ENCODE measurements at places on chromosomes 16 and 17. TPM values are rescaled to one million over a fixed set of nuclear protein-coding genes. Genes with fewer than 3 reads are reported as not detected.

The CIITA gene
- 7.1 TPM for total RNA-seq

The TLCD2 gene
- 1.9 TPM for total RNA-seq

The ACAP1 gene
- 15.0 TPM for total RNA-seq

The FAM83G gene
- total RNA-seq: 30.3 TPM

The ESRP2 gene
- 0.59 TPM for total RNA-seq

The RUNDC3A gene
- 2.1 TPM for total RNA-seq

The CMTM2 gene
- total RNA-seq: not detected

The PLA2G10 gene
- total RNA-seq: not detected

The ENPP7 gene
- total RNA-seq: not detected

The AOC2 gene
- total RNA-seq: 0.67 TPM

The MPV17L gene
- total RNA-seq: 9.7 TPM

The OTOA gene
- total RNA-seq: not detected

The KRTAP4-8 gene
- not detected for total RNA-seq

DNA sequence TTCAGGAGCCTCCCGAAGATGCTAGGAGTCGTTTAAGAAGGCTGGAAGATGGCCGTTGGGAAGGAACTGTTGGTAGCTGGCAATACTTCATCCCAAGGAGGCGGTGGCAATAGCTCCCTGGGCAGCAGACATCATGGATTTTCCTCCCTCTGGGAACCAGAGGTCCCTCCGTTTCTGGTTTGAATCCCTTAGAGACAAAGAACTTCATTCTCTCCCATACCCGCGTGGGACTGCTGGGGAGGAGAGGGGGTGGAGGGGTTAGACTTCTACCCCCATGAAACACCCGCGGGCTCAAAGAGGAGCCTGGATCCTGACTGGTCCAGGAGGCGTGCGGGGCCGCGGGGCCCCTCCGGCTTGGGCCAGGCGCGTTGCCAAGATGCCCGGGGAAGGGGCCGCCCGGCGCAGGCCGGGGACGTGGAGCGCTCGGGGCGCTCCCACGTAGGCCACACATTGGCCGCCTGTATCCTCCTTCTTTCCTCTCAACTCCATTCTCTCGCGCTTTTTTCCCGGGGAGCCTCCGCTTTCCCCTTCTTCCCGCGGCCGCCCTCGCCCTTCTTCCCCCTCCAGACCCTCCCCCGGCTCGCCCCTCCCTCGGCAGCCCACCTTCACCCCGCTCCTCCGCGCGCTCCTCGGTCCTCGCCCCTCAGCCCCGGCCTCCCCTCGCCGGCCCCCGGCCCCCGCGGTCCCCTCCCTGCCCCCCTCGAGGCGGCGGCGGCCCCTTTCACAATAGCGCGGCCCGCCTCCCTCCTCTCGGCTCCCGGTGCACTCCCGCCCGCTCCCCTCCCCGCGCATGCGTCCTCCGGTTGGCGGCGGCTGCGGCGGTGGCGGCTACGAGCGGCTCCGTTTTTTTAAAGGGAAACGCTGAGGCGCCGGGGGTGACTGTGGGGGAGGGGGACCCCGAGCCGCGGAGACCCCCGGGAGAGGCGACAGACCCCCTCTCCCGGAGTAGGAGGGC, at the start of gene MSL1:
Gene MSL1, plus strand, starts transcription at position 791 of the 955 bp plus-strand sequence. CDS start 642 bp downstream, outside the sequence.
- DNase-seq: peak; percentile 96

GRCh38 chr17:17880577-17881196, 43.9 kb upstream of the SREBF1 start:
- DNase-seq: peak; percentile 11

- DNase-seq: no peak
Observed at GRCh38 chr17:45914047-45914717, 19.8 kb downstream of the MAPT start.

GRCh38 chr17:66684261-66684660, 150.7 kb upstream of the CACNG5 start:
- DNase-seq: no peak

GRCh38 chr17:27283060-27283459, 10.9 kb upstream of the WSB1 start:
- DNase-seq: no peak

DNA sequence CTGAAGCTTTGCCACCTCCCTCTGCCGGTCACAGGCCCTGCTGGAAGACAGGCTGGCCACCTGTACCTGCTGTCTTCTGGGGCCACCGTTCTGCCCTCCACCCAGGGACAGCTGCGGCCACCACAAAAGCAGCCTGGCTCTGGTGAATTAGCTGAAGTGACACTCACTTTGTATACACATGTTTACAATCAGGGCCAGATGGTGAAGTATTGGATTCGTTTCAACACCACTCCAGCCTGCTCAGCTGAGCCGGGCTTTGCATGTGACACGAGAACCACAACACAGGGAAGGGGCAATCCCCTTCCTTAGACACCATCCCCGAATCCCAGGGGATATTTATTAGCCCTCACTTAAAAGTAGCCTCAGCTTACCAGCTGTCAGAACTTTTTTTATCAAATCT, 191.5 kb upstream of the RPL38 start:
- DNase-seq: no peak

DNA sequence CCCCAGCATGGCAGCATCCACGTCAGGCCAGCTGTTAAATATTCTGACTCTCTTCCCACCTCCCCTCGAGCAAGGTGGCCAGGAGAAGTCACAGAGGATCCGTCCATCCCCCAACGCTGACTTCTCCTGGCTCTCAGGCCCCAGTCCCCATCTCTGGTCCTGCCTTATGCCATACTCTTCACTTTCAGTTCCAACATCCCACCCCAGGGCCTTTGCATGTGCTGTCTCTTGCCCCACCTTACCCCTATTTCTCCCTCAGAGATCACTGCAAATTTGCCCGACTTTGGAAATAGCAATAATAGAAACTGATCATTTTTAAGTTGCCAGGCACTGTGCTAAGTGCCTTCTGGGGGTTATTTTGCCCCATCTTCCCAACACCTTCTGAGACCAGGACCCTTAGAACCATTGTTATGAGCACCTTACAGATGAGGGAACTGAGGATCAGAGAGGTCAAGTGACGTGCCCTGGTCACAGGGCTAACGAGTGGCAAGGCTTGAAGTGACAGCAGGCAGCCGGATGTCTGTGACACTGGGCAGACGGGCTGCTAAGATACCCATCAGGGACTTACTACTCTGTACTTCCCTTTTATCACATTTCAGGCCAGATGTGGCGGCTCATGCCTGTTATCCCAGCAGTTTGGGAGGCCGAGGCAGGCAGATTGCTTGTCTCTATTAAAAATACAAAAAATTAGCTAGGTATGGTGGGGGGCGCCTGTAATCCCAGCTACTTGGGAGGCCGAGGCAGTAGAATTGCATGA, 17.7 kb downstream of the HID1 start:
- DNase-seq: no peak

- no peak for DNase-seq
Observed at GRCh38 chr17:60161598-60162330, 12.0 kb downstream of the CA4 start.

GRCh38 chr17:14359163-14360020, 58.5 kb downstream of the HS3ST3B1 start:
- peak; percentile 35 for DNase-seq

GRCh38 chr17:9292561-9292941, 271.2 kb downstream of the NTN1 start:
- no peak for DNase-seq

DNA sequence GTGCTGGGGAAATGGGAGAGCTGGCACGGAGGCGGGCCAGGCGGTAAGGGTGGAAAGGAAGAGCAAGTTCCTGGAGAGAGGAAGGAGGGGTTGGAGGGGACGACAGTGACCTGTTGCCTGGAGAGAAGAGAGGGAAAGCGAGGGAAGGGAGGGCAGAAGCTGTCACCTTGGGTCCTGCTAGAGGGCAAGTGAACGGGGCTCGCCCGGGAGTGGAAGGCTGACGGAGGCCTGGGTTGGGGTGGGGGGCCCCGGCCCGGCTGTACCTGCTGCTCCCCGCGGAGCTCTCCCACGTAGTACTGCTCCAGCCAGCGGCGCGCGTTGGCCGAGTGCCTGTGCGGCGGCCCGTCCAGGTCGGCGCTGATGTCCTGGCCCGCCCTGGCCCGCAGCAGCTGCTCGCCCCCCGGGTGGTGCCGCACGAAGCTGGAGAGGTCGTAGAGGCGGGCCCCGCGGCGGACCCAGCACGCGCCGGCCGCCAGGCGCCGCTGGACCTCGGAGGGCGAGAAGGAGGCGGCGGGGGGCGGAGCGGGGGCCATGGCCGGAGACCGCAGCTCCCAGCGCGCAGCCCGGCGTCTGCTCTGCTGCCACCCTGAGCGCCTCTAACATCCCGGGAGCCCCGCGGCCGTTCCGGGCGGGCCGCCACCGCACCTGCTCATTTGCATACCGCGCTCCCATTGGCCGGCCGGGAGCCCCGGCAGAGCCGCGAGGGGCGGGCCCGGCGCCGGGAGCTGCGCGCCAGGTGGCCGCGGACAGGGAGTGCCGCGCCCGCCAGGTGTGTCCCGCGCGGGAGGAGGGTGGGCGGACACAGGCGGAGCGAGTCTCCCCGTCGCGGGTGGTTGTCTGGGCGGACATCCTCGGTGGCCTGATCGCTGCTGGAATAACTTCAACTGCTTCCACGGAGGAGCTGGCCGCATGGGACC, at the start of gene FA2H:
Gene FA2H, minus strand, starts transcription at position 598 of the 917 bp plus-strand sequence. Its CDS starts 65 bp downstream, at position 533.
- DNase-seq: peak; percentile 69

GRCh38 chr16:29198231-29198630, 208.3 kb downstream of the NPIPB11 start:
- no peak for DNase-seq

- DNase-seq: no peak
Observed at GRCh38 chr17:37516127-37516571, 26.5 kb downstream of the DUSP14 start.

DNA sequence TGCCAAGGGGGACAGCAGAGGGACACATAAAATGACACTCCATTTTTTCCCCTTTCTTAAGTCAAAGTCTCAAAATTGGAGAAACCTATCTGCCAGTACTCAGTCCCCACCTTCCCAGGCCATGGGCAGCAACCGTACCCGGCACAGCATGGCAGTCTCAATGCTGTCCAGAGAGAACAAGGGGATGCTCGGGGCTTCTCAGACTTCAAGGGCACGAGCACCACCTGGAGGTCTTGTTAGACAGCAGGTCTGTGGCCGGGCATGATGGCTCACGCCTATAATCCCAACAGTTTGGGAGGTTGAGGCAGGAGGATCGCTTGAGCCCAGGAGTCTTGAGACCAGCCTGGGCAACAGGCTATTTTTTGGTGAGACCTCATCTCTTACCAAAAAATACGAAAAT, 3.2 kb downstream of the DNAH17 start:
- no peak for DNase-seq

DNA sequence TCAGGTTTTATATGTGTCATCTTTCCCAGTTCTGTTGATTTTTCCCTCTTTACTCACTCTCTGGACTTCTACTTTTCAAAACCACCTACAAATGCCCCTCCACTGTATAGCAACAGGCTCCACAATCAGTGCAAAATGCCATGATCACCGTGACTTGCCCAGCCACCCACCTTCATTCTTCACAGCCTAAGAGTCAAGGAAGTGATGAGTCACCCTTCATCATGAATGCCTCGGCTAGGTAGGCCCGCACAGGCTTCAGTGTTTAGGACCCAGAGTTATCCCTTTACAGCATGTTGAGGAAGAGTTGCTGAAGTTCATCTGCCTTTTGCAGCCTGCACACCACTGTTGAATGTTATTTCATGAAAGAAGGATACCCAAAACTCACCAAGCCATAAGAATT, 158.6 kb downstream of the PMP22 start:
- no peak for DNase-seq

- DNase-seq: no peak
Observed at GRCh38 chr17:382644-383533, 30.3 kb upstream of the RPH3AL start.

GRCh38 chr17:65194670-65195334, 57.6 kb downstream of the RGS9 start:
- no peak for DNase-seq

DNA sequence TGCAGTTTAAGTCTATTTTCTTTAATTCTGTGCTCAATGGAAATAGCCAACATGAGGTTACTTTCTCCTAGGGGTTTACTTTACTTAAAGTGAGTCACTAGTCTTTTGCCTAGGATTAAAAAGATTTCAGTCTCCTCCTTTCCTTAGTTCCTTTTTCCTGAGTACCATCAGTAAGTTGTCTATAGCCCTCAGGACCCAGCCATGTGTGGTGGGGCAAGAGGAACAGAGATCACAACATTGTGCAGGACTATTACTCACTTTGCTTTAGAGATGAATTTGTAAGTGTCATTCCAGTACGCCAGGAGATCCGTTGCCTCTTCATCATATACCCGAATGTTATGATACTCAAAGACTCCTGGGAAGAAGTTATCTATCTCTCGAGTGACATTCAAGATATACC, 27.7 kb upstream of the CORO6 start:
- DNase-seq: no peak

GRCh38 chr16:5033256-5034166, at the start of gene NAGPA:
NAGPA (minus strand) TSS chr16:5033935; CDS start chr16:5033914, 21 bp downstream.
- peak; percentile 90 for DNase-seq

DNA sequence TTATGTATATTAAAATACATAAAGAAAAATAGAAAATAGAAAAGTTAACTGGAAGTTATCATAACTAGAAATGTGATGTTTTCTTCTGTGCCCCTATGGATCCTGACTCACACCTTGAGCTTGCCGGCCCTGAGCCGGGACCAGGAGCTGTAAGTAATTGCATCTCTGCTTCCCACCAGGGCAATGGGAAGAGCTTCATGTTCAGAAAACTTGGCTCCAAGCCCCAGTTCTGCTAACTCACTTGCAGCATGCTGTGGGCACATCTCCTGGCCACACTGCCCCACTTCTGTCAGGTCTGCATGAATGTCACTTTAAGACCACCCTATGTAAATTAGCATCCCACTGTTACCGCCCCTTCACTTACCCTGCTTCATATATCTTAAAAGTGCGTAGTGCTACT, 37.2 kb downstream of the GNAO1 start:
- DNase-seq: no peak

DNA sequence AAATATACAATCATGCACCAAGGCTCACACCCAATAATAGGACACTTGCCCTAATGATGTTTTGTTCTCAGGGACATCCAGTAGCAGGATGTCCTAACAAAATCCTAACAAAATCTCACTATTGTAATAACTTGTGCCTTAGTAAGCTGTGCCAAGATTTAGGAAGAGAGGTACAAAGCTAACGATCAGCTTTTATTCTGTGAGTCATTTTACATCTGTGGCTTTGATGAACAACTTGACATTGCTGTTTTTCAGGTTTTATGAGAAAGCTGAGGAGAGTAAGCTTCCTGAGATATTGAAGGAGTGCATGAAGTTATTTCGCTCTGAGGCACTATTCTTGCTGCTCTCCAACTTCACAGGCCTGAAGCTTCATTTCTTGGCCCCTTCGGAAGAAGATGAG, 18.9 kb downstream of the OGFOD1 start:
- no peak for DNase-seq

- DNase-seq: no peak
Observed at GRCh38 chr16:22743401-22743800, 70.6 kb upstream of the HS3ST2 start.

GRCh38 chr16:88627531-88628411, 10.6 kb upstream of the IL17C start:
- no peak for DNase-seq

GRCh38 chr17:77160875-77161530, 20.2 kb downstream of the SEC14L1 start:
- DNase-seq: no peak

- DNase-seq: no peak
Observed at GRCh38 chr16:83685615-83686165, 122.1 kb upstream of the HSBP1 start.

- DNase-seq: no peak
Observed at GRCh38 chr16:82882982-82883835, 256.4 kb downstream of the CDH13 start.
